ENCODE measurements at places on chromosomes 1 and 21.
A peak's percentile ranks its signal among the peaks of the same experiment; 100 is the strongest.

DNA sequence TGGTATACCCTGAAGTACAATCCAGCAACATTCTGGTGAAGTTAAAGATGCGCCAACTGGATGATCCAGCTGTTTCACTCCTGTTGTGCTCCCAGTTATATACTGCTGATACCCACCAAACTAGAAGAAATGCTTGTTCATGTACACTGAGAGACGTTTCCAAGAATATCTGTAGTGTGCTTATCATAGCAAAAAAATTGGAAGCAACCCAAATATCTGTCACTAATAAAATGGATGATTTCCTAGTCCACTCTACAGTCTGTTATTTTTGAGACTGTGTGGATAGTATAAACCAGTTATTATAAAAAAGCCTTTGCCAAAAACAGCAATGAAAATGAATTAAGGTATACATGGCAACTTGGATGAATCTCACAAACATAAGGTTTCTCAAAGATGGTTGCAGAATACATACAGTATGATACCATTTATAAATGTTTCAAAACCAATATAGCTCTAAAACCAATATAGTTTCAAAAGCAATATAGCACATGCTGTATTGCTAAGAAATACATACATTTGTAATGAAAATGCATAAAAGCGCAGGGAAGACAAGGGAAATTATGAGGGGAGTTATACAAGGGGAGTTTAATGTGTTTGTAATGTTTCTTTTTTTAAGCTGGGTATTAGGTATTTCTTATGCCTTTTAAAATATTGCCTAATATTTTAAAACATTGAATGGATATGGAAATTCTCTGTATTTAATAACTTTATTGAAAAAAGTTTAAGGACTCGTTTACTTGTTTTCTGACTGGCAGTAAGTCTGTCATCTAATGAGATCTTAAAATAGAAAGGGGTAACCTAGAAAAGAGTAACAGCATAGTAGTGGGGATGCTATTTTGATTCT, 36.5 kb downstream of the GPSM2 start:
- DNase-seq: peak; percentile 14

GRCh38 chr1:196910215-196910614, 22.4 kb downstream of the CFHR4 start:
- no peak for DNase-seq

DNA sequence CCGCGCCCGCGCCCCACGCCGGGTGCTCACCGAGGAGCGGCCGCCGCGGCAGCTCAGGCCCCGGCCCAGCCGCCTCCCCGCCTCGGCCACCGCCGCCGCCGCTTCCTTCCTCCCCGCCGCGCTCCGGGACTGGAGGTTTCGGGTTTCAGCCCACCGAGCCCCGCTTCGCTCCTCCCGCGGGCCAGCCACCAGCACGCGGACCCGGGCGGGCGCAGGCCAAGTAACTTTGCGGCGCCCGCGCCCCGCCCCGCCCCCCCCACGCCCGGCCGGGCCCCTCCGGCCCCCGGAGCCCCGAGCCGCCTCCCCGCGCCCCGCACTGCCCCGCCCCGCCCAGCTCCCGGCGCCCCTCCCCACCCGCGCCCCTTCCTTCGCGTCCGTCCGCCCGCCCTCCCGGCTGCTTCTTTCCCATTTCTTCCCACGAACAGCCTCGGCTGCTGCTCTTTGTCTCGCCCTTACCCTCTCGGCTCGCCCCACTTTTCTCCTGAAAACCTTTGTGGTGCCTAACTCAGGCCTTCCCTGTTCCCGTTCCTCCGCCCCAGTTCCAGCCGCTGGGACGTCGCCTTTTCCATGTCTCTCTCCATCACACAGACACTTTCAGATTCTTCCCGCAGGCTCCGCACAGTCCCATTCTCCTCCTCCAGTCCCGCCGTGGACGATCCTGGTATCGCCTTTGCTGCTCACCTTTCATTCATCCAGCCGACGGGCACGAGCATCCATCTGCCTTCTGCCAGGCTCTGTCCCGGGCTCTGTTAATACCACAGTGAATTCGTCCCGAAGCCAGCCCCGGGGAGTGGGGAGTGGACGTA, at the start of gene GPR161:
TSS of gene GPR161 (minus strand) at position 222 of the 806 bp plus-strand sequence. CDS start 32,080 bp downstream, outside the sequence.
- DNase-seq: peak; percentile 55

GRCh38 chr1:243715285-243715684, 134.8 kb downstream of the AKT3 start:
- no peak for DNase-seq

DNA sequence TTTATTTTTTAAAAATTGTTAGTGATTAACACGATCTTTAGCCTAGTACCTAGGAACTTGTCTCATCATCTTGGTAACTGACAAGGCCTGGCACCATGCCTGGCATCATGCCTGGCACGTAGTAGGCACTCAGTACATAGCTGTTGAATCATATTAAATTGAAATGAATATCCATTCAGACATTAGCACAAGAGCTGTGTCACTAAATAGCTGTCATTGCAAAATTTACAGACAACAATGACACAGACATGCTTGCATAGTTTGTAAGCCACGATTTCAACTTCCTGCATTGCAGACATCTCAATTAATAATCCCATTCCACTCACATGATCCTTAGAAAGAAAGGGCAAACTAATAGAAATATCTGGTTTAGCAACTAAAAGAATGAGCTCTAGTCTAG, 15.4 kb upstream of the PHACTR4 start:
- peak; percentile 62 for DNase-seq

GRCh38 chr1:92876351-92876750, 44.5 kb downstream of the RPL5 start:
- no peak for DNase-seq

GRCh38 chr1:170739803-170740202, 75.9 kb downstream of the PRRX1 start:
- DNase-seq: no peak

DNA sequence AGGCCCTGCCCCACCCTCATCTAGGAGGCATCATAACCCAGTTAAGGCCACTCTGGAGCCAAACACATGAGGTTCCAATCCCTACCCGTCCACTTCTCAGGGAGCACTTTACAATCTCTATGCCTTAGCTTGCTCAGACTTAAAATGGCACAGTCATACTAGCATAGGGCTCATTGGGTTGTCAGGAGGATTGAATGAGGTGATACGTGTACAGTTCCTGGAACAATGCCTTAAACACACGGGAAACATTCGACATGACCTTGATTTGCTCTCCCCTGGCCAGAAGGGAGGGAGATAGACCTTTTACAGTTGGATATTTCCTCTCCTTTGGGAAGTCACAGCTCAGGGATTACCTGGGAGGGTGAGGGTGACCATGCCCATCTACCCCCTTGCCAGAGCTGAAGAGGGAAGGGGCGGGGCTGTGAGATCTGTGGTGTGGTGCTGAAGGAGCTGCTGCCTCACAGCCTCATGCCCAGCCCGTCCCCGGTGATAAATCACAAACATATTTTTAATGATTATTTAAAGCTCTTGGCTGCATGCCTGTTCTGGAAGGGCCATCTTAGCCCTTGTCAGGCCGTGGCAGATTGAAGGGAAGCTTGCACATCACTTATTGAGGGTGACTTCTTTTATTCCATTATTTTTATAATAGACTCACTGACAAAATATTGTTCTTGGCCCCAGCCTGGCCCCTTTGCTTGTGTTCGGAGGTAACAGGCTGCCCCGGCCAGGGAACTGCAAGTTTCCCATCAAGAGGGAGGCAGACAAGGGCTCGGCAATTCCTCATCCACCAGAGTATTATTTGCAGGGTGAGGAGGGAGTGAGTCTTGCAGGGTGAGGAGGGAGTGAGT, 83.4 kb downstream of the FOXD2 start:
- DNase-seq: no peak

GRCh38 chr1:201795066-201795465, 33.9 kb upstream of the IPO9 start:
- peak; percentile 42 for DNase-seq

DNA sequence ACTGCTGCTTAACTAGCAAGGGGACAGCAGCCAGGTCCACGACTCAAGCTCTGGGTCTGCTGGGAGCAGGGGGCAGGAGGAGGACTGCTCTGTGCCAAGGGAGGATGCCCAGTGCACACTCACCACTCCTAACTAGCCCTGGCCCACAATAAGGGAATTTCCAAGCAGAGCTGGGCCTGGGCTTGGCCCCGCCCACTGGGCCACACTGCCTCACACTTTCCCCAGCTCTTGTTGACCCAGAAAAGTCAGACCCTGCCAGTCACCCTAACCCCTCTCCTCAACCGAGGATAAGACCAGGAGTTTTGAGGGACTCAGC, 18.7 kb downstream of the SLC9A1 start:
- no peak for DNase-seq

- no peak for DNase-seq
These were observed 30.9 kb downstream of the PRSS38 start for GRCh38 chr1:227846265-227846858.

GRCh38 chr1:157770442-157771043, 6.4 kb downstream of the FCRL2 start:
- DNase-seq: no peak

- peak; percentile 59 for DNase-seq
These were observed 70.3 kb upstream of the CAMK1G start for GRCh38 chr1:209513226-209513625.

DNA sequence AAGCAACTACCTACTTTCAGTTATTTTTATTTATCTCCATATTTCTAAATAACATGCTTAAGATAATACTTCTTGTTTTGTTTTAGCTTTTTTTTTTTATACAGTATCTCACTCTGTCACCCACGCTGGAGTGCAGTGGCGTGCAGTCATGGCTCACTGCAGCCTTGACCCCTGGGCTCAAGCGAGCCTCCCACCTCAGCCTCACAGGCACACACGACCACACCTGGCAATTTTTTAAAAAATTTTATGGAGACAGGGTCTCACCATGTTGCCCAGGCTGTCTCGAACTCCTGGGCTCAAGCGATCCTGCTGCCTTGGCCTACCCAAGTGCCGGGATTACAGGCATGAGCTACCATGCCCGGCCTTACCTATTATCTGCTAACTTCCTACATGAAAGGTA, 20.6 kb downstream of the TUT4 start:
- no peak for DNase-seq

DNA sequence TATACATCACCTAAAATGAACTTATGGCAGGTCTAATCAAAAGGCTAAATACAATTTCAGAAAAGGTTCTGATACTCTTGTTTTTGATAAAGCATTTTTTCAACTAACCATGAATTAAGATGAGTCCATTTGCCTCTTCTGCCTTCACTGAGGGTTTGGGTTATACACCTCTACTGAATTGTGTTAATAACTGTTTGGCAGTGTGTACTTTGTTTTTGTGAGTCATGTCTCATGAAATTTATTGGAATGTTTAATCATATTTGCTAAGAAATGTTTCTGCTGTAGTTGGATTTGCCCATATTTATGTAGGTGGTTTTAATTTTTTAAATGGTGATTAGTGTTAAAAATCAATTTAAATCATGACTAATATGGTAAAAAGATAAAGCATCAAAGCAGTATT, 190.5 kb downstream of the HS2ST1 start:
- no peak for DNase-seq

DNA sequence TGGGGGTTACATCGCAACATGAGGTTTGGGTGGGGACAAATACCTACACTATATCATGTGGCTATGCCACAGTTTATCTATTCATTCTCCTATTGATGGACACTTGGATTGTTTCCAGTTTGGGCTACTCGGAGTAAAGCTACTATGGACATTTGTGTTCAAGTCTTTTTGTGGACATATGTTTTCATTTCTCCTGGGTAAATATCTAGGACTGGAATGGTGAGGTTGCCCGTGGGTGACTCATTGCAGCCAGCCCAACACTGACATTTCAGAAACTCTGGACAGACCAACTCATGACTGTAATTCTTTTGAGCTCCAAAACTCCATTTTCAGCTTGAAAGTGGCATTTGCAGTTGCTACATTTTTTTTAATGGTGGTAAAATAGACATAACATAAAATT, 82.7 kb downstream of the KAZN start:
- DNase-seq: no peak

- peak; percentile 25 for DNase-seq
These were observed 20.6 kb downstream of the MTHFR start for GRCh38 chr1:11784993-11785769.

- no peak for DNase-seq
These were observed 13.5 kb downstream of the ZZZ3 start for GRCh38 chr1:77668924-77669449.

GRCh38 chr1:169041366-169041765, 65.1 kb upstream of the ATP1B1 start:
- no peak for DNase-seq

- DNase-seq: no peak
These were observed 301.7 kb upstream of the PROX1 start for GRCh38 chr1:213685992-213686582.

- DNase-seq: no peak
These were observed 76.5 kb downstream of the SCCPDH start for GRCh38 chr1:246800756-246801155.
